ENCODE measurements at places on chromosomes 7 and 10.

DNA sequence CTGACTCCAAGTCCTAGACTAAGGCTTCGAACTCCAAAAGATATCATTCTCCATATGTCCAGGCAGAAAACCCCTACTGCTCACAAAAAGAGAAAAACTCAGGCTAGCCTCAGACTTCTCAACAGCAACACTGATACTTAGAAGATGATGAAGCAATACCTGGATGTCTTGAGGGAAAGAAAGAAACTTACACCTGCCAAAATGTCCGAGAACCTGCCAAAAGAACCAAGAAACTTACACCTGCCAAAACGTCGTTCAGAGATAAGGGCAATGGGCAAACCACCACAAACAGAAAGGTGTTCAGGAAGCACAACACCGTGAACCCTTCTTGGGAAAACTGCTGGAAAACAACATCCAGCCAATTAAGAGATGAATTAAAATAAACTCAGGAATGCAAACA is 15.3 kb downstream of the ABLIM1 start:
- no peak for DNase-seq

GRCh38 chr10:116278846-116279245 is 5.8 kb upstream of the GFRA1 start:
- DNase-seq: no peak

GRCh38 chr10:12638103-12638502 is 288.8 kb downstream of the CAMK1D start:
- DNase-seq: no peak

DNA sequence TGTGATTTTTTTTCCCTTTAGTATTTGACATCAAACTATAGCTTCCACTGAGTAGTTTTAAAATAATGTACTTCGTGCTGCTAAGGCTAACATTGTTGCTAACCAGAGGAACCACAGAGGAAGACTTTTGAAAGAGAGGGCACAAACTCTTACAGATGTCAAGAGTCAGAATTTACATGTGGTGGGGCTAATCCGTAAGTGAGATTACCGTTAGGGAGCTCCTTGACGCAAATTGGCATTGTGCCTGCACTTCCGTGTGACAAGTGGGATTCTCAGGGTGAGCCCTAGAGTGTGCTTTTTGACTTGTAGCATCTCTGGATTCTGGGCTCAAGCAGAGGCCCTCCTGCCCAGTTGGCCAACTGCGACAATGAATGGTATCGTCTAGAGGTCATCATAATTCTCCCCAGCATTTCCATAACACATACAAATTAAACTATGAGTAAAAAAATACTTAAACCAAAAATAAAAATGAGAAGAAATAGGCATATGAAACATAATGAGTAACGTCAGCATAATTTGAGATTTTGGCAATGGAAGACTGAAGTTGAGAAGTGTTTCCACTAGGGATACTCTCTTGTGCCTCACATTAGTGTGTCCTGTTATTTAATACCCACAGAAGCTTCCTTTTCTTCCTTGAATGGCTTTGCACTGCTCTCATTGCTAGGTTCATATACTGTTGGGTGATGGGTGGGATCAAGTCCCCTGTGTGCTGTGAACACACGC is 164.0 kb downstream of the SDK1 start:
- no peak for DNase-seq

- DNase-seq: no peak
Measured at GRCh38 chr7:133985300-133985699, 141.8 kb upstream of the LRGUK start.

DNA sequence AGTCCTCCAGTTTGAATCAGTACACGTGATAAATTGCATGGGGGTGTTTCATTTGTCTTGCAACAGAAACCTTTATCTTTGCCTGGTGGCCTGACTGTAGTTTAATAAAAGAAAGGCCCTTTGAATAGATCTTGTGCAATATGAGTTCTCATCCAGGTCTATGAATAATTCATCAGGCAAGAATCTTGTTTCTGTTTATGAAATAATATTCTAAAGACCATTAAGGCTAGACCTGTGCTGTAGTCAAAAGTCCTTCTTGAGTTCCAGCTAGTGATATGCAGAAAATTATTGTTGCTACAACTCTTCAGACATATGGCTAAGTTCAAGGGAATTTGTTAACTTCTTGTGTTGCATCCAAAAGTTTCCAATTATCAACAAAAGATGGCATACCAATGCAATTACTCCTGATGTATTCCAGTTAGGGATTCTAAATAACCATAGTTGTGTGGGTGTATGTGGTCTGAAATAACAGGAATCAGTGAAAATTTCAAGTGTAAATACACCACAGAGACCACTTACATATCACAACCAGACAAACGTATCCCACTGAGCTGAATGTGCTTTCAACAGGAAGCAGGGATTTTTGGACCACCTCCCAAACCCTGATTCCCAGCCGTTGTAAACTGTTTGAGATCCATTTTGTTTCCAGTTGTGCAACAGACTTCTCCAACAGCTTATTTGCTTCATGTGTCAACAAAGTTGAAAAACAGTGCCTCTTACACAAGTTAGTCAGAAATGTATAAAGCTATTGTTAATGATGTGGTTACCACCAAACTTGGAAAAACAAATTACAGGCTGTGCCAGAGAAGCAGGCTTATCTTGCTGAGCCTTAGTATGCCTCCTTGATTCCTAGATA is 54.7 kb upstream of the BICC1 start:
- no peak for DNase-seq

DNA sequence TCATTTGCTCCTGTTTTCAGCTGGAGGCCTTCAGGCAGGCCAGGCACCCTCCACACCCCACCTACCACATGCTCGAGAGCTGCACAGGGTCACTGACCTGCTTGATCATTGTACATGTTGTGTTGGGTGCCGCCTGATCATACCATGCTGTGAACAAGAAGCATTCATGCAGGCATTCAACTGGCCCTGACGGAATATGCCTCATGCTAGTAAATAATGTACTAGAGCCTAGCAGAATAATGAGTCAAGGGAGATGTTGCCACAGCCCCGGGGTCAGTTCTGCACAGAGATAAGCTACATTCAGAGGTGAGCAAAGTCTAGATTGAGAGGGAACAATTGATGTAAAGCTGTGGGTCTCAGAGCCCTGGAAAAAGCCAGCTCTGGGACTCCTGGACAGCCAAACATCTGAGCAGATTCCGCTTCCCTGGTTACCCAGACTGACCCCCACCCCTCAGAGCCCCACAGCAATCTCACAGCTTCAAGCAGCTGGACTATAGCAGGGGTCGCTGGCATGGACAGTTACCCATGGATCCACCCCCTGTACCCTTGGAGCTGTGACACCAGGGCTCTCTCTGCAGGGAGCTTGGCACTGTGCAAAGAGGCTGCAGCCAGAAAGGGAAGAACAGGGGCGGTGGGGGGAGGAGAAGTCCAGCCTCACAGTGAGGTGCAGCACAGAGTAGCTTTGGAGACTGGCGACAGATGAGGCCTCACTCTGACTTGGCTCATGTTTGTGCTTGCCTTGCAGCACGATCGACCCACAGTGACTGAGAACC is 86.6 kb downstream of the FRMPD2 start:
- no peak for DNase-seq

- no peak for DNase-seq
Measured at GRCh38 chr7:112986256-112987031, 100.2 kb downstream of the GPR85 start.

DNA sequence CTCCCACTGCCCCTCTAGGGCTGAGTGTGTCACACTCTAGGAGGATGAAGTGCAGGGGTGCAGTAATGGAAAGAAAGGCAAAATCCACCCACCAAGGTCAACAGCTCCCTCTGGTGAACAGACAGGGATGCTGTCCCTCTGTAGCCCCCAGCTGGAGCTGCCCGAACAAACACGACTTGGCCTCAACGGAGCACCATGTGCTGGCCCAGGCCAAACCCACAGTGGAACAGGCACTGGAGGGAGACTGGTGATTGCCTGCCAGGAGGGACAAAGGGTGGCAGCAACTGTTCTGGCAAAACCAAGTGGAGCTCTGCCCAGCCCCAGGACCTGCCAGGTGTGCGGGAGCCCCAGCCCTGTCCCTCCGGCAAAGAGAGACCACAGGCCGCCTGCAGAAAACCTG is 20.7 kb downstream of the PDIA4 start:
- no peak for DNase-seq
